Activated gamma-delta T cell treated with Interleukin-2 at 50 U/mL for 16 hours (primary cell): ENCODE measurements at places on chromosomes 2 and 18.

DNA sequence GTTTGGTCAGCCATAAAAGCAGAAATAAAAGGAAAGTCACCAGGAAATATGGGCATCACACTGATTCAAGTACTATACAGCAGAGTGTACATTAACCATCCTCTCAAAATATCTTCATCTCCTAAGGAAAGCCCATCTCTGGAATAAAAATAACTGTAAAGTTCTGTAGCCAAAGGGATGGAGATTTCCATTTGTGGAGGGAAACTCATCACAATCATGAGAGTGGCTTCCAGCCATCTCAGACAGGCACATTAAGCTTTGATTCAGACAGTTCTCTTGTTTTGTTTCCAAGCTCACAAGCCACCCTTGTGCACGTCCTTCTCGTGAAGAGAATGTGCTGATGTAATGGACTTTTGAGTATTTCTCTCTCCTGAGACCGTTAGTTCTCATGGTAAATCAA lies 695.5 kb downstream of the LRRTM4 start:
- no peak for DNase-seq

- no peak for DNase-seq
Observed at GRCh38 chr2:236237468-236238190, 26.6 kb downstream of the ASB18 start.

DNA sequence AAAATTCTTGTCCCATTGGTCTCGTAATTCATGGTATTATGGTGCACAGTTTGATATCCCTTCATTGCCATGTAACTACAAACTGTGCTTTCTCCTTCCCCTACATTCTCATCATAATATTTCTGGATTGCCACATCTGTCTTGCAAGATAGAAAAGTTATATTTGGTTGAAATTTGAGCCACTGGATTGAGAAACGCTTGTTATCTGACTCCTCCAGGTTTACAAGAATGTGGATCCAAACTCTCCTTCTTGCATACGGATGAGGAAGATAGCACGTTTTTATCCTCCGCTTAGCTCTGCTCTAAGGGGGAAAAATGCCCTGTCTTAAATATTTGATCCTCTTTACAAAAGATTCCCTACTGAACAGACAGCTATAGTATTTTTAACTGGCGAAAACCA lies 438.2 kb downstream of the TSN start:
- DNase-seq = no peak

- no peak for DNase-seq
Observed at GRCh38 chr2:11411768-11412448, 54.1 kb downstream of the E2F6 start.

DNA sequence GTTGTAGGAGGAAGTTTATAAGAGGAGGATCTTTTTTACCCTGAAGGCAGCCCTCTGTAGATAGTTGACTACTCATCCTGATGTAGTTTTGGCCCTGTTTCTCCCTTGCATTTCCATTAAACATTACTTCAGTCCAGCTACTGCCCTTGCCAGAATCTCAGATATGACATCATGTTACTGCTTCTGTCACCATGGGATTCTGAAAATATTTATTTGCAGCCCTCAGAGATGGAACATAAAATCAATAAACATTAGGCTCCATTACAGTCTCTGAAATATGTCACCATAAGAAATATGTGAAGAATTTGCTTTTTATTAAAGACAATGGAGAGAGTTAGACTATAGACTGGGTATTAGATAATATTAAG lies 68.7 kb upstream of the STK39 start:
- DNase-seq = no peak

DNA sequence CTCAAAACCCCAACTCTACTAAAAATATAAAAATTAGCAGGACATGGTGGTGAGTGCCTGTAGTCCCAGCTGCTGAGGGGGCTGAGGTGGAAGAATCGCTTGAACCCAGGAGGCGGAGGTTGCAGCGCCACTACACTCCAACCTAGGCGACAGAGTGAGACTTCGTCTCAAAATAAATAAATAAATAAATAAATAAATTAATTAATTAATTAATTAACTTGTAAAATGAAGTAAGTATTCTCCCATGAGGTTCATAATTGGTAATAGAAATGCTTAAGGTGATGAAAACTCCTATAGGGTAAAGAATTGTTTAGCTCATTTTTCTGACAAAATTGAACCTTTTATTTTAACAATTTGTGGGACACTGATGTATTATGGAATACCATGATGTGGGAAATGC lies 230.8 kb downstream of the TMEM182 start:
- DNase-seq = no peak

DNA sequence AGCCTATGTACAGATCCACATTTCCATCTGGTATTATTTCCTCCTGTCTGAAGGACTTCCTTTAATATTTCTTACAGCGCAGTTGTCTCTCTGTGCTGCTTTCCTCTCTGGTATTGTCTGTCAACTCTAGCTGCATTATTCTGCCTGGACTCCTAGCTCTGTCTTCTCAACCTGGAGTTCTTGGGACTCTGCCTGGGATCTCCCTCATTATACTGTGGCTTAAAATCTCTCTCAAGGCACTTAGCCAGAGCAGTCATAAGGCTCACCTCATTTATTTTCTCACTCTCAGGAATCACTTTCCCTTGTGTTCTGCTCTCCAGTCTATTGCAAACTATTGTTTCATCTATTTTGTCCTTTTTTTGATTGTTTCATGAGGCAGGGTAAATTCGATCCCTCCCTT lies 850.4 kb downstream of the ERBB4 start:
- DNase-seq = no peak

- DNase-seq = no peak
Observed at GRCh38 chr2:189281201-189281600, 101.6 kb upstream of the COL5A2 start.

DNA sequence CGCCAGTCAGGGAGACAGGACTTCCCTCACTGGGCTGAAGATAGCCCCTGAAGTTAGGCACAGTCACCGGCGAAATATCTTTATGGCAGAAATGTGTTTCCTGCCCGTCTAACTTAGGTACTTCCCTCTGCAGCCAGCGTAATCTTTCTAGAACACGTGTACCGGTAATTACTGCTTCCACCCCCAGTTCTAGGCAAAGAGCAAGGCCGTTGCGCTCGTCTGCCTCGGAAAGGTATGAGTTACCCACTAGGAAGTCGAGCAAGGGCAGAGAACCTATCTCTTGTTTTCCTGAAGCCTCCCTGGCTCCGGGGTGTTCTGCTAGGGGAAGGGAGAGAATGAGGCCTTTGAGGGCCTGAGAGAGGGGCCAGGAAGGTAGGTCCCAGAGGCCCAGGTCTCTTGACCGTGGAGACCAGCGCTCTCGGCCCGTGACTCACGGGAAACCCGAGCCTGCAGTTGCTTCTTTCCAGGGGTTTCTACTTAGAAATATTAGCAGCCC lies 70.0 kb downstream of the TWSG1 start:
- no peak for DNase-seq
